ENCODE measurements at places on chromosomes 3 and 15.

- no peak for DNase-seq
Measured at GRCh38 chr15:63719281-63719680, 114.5 kb downstream of the HERC1 start.

DNA sequence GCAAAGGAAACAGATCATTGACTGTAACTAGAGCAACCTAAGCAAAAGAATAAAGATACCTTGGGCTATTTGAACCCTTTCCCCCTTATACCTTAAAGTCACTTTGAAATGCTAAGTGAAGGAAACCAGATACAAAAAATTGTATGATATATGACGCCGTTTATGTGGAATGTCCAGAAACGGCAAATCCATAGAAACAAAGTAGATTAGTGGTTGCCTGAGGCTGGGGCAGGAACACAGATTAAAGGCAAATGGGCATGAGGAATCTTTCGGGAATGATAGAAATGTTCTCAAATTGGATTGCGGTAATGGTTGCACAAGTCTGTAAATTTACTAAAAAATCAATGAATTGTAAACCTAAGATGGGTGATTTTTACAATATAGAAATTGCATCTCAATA lies 160.1 kb upstream of the CCDC54 start:
- DNase-seq = no peak

DNA sequence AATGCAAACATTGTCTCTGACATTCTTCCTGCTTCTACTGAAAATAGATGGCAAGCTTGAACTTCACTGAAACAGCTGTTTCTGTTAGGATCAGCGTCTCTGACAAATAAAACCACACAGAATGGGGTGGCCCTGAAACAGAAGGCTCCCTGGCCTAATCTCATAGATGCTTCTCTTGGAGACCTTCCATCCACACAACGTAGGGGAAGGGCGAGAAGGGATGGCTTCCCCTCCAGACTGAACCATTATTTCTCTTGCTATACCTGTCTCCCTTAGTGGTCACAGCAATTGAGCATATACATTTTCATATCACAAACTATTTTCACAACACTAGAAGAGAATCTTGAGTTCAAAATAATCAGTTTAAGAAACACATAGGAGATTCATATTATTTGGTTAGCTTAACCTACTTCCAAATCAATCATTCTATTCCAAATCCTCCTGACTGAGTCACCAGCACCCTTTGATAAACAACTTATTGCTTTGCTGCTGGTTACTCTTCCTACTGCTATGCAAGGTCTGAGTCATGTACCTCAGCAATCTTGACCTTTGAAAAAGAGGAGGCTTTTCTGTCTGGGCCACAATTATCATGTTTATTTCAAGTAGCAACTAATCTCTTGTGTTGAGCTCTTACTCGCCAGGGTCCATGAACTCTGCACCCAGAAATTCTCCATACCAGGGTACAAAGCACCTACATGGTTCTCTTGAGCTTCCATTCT lies 45.5 kb downstream of the CBLB start:
- DNase-seq = no peak

- no peak for DNase-seq
Measured at GRCh38 chr3:77772459-77772858, 732.6 kb downstream of the ROBO2 start.

DNA sequence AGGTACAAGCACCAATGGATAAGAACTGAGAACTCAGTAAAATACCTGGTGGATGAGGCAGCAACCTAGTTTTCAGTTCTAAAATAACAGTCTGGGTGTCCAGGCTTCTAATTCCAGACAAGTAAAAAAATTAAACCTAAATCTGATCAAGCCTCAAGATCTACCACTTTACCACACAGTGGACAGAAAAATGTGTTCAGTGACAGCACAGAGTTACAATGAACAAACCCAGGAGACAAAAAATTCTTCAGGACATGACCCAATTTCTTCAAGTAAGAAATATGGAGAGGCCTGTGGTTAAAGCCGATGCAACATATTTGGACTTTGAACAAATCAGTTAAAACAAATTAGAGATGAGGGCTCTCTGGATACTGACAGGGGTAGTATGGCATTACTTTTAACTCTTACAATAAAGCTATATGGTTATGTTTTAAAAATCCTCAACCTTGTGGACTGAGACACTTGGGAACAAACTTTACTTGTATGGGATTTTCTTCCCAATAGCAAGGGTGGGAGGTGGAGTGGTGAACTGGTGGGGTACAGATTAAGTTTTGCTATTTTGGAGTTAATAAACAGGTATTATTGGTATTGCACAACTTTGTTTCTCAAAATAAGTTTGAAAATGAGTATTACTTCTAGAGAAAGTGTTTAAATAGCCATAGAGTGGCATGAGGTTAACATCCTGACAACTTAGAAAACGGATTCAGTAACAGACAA lies 14.2 kb downstream of the CCNL1 start:
- no peak for DNase-seq

DNA sequence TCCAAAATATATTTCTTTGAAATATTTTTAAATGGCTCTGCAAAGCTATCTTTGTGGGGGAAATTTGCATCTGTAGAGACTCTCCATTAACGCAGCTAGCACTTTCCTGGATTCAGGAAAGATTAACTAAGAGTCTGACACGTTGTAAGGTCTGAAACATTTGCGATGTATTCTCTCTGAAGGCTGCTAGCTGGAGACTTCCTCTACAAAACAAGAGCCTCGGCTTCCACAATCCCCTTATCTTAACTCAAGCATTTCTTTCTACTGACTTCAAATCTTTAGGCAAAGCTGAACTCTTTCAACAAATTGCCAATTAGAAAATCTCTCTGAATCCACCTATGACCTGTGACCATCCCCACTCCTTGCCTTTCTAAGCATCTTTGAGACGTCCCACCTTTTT lies 250.5 kb downstream of the KLF13 start:
- DNase-seq = no peak

DNA sequence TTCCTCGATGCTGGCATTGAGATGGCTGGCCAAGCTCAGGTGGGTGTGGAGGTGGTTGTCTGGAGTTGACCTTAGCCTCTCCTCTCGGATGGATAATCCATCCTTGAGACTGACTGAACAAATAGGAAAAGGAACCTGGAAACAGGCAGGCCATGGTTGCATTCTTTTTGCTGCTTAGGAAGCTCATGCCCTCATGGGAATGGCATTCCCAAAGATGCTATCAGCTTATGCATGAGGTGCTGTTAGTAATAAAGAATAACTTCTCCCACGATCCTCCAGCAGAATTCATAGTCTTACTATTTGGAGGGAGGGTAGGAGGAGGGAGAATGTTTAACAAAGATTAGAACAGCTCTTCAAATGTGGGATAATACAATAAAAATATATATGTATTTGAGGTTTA lies 303.0 kb upstream of the TPM1 start:
- DNase-seq = no peak

Measured in immature natural killer cell (primary cell).